ENCODE measurements at places on chromosomes 16 and 17. TPM values are rescaled to one million over a fixed set of nuclear protein-coding genes. Genes with fewer than 3 reads are reported as not detected.

GRCh38 chr16:15689290-15689689 is 39.2 kb downstream of the NDE1 start:
- DNase-seq: no peak

GRCh38 chr17:78683408-78683961 is 98.6 kb downstream of the CYTH1 start:
- DNase-seq: no peak

- peak; percentile 92 for DNase-seq
Observed at GRCh38 chr17:15260376-15261257, 4.5 kb downstream of the PMP22 start.

- DNase-seq: no peak
Observed at GRCh38 chr16:21654466-21654865, 2.1 kb upstream of the IGSF6 start.

- no peak for DNase-seq
Observed at GRCh38 chr17:38450557-38451029, 22.3 kb downstream of the ARHGAP23 start.

C16orf46 gene
- total RNA-seq: 0.62 TPM

NEUROD2 gene
- total RNA-seq: not detected

ETV4 gene
- 0.41 TPM for total RNA-seq

Measured in Right ventricle myocardium inferior (tissue), 1 donor.